EH (cell line): ENCODE measurements at places on chromosomes 4 and X.
A peak's percentile ranks its signal among the peaks of the same experiment; 100 is the strongest.

- DNase-seq, result no peak
These were observed 477.5 kb downstream of the SPRY1 start for GRCh38 chr4:123874063-123874462.

GRCh38 chr4:178599521-178599920 is 1157.3 kb upstream of the AGA start:
- DNase-seq, result no peak

GRCh38 chr4:71251261-71251660 is 87.6 kb upstream of the SLC4A4 start:
- DNase-seq, result peak; percentile 94

DNA sequence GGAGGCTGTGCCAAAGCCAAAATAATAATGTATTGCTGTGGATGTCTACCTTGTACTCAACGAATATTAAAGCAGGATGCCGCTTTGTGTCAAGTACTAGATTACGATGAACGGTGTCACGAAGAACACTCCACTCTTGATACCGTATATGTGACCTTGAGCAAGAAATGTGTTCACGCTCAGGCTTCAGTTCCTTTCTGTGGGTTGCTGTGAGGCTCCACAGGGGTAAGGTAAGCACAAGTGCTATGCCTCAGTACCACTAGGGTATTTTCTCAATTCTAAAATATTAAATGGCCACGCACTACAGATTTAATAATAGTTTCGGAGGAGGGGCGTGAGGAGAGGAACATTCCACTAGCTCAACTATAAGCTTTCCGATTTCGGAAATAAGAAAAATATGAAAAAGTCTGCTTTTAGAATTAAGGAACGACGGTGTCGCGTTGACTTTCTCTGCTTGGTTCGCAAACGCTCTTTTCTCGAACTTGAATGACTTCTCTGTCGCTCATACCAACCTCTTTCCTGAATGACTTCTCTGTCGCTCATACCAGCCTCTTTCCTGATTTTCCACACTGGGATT is 607 bp upstream of the SCOC start:
- DNase-seq, result no peak

GRCh38 chr4:2795300-2795892 is 2.5 kb downstream of the SH3BP2 start:
- no peak for DNase-seq

DNA sequence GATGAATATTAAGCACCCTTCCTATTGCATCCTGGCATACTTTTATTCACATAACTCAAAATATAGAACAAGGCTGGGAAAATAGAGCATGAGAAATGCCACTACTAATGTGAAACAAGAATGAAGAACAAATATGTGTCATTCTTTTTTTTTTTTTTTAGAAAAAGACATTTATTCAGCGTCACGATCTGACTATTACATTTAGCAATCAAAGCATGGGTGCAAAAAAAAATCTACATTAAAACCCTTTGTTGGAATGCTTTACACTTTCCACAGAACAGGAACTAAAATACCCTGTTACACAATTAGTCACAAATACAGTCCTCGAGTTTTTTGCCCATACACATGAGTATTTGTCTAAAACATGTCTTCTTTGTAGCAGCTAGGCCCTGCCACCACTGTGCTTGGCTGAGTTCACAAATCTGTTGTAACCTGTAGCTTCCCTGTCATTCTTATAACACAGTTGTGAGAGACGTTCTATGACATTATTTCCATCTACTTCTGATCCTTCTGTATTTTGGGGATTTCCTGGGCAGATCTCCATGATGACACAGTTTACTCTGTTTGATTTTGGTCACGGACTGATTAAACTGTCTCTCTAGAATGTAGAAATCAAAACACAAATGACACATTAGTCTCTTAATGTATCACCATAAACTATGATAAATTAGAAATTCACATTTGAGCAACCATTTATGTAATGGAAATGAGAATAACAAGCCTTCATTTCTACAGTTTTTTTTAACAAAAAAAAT is 9.4 kb upstream of the TET2 start:
- no peak for DNase-seq

DNA sequence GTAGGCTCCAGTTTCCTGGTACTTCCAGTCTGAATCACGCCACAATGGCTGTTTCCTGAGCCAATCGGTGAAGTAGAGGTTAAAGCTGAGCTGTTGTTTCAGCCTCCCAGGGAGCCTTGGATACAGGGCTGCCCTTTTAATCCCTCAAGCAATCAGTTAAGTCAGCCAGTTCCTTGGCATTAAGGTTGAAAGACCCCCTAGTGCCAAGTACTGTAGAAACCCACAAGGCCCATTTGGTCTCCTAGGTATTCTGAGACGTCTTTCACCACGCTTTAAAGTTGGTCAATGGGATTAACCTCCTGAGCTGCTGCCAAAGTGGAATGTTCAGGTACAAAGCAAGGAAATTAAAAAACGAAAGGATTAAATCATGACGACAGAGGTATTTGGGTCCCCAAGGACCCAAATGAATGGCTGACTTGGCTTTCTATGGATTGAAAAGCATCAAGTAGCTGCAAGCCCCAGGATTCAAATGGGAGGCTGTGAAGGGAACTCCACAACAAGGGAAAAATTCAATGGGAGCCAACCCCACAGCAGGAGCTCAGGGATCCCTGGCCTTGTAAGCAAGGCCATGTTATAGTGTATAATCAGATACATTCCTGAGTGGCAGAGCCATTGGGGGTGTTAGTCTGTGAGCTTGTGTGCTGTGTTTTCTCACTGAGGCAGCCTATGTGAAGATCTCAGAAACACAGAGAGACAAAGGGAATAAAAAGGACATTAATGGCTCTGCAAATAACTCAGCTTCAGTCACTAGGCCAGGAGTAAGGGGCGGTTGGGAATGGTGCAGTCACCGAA is 86.0 kb downstream of the ATG4A start:
- DNase-seq, result peak; percentile 1

- DNase-seq, result no peak
These were observed 133.0 kb downstream of the SNCA start for GRCh38 chr4:89703829-89704590.

- DNase-seq, result peak; percentile 50
These were observed 11.6 kb downstream of the JAKMIP1 start for GRCh38 chr4:6188687-6189305.

GRCh38 chrX:148284056-148284455 is 216.4 kb upstream of the AFF2 start:
- DNase-seq, result no peak

DNA sequence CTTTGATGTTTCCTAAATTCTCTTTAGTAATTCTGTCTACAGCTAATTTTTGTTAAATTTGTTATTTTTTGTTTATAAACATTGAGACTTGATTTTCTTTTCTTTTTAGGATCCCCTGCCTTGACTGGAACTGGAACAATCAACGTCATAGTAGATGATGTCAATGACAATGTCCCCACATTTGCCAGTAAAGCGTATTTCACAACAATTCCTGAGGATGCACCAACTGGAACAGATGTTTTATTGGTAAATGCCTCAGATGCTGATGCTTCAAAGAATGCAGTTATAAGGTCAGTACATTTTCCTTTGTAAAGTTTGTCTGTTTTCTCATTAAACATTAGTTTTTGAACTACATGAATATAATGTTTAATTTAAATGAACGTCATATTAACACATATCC is 119.4 kb downstream of the FAT4 start:
- peak; percentile 45 for DNase-seq
